ENCODE measurements at places on chromosomes 16 and 17. TPM values are rescaled to one million over a fixed set of nuclear protein-coding genes. Genes with fewer than 3 reads are reported as not detected.

The C17orf50 gene
- total RNA-seq = not detected

The CHST5 gene
- total RNA-seq = 0.22 TPM

The NLRC3 gene
- 0.89 TPM for total RNA-seq

The ABCC12 gene
- total RNA-seq = not detected

The EFCAB5 gene
- not detected for total RNA-seq

The BMERB1 gene
- 71.8 TPM for total RNA-seq

The TMC7 gene
- total RNA-seq = 0.67 TPM

The SCNN1B gene
- total RNA-seq = not detected

The BRICD5 gene
- 11.3 TPM for total RNA-seq

The EFCAB13 gene
- total RNA-seq = 3.0 TPM

Measured in Right ventricle myocardium superior (tissue), 1 donor.